AG09319 (cell line): ENCODE measurements at places on chromosomes 3 and 15.

GRCh38 chr15:62931650-62932049 lies 110.9 kb upstream of the TPM1 start:
- DNase-seq = no peak

- no peak for DNase-seq
Measured at GRCh38 chr3:4776399-4776979, 202.7 kb upstream of the BHLHE40 start.

GRCh38 chr15:39631357-39631756 lies 50.5 kb downstream of the THBS1 start:
- no peak for DNase-seq

GRCh38 chr15:52498706-52499105 lies 30.0 kb downstream of the MYO5A start:
- DNase-seq = no peak
